GM23338 (cell line): ENCODE measurements at places on chromosomes 6 and 20.

DNA sequence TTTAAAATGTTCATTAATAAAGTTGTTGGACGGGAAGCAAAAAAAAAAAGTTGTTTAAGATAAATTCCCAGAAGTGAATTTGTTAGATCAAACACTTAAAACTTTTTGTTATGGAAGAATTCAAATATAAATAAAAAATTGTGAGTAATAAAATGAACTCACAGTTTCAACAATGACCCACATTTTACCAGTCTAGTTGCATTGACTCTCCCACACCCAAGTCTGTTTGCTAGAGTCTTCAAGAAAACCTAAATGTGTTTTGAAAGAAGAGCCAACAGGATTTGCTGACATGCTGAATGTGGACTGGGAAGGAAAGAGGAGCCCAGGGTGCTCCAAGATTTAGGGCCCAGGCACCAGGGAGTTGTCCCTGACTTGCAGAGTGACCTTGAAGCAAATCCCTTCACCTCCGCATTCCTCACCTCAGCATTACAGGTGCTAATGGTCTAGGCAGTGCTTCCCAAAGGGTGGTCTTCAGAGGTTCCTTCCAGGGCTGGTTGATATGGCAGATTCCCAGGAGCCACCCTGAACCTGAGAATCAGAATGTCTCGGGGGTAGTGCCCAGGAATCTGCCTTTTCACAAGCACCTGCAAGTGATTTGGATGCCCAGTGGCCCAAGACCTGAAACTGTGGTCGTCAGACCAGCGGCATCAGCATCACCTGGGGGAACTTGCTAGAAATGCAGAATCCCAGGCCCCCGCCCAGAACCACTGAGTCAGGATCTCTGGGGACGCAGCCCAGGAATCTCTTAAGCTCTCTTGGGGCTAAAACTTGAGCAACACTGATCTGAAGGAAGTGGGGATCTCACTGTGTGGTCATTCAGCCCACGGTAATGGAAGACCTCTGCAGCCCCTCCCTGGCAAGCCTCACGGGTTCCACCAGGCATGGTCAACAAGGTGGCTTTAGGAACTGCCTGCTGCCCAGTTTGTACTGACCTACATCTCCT is 31.1 kb downstream of the POFUT1 start:
- peak; percentile 53 for DNase-seq

GRCh38 chr6:81565071-81565470 is 187.4 kb downstream of the TENT5A start:
- no peak for DNase-seq

DNA sequence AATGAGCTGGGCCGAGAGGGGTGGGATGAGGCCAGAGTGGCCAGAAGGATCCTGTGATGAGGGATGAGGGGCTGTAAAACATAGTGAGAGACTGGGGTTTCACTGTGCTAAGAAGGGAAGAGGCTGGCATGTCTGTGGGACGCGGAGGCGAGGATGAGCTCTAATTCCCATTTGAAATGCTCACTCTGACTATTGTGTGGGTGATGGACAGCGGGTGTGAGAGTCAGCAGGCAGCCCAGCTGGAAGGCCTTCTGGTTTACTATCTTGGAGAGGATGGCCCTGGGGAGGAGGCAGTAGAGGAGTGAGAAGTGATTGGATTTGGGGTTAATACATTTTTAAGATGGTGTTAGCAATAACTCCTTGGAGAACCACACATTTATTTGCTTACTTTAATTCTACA is 9.5 kb upstream of the MICA start:
- no peak for DNase-seq

GRCh38 chr6:45882671-45883070 is 133.0 kb downstream of the CLIC5 start:
- DNase-seq: no peak

GRCh38 chr20:45181639-45182038 is 6.9 kb downstream of the PI3 start:
- no peak for DNase-seq

DNA sequence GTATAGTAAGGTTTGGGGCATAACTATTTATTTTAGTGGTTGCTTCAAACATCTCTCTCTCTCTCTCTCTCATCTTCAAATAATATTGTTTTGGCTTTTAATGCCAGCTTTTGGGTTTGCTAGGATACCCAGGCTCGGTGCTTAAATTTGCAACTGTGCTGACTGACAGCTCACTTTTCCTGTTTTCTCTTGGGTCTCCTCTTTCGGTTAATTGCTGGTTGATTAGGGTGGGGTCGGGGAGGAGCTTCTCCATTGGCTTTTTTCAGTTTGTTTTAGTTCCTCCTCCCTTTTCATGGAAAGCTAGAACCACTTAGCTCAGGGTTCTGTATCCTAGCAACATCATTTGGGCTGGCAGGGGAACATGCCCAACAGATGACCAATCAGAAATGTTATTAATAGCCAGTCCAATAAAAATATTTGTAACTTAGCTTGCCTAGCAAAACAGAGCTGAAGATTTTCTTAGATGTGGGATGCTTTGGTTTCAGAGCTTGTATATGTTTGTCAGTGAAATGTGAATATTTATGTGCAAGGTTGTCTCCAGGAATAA is 11.3 kb downstream of the TFAP2B start:
- no peak for DNase-seq

- DNase-seq: no peak
Measured at GRCh38 chr6:40210628-40211056, 276.4 kb upstream of the MOCS1 start.

- DNase-seq: peak; percentile 87
Measured at GRCh38 chr20:33732166-33732970, 572 bp downstream of the ZNF341 start.

DNA sequence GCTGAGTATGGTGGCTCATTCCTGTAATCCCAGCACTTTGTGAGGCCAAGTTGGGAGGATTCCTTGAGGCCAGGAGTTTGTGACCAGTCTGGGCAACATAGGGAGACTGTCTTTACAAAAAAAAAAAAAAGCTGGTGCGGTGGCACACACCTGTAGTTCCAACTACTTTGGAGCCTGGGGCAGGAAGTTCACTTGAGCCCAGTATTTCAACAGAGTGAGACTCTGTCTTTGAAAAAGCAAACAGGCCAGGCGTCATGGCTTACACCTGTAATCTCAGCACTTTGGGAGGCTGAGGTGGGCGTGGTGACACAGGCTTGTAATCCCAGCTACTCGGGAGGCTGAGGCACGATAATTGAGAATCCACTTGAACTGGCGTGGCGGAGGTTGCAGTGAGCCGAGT is 28.7 kb downstream of the MYBL2 start:
- no peak for DNase-seq
